Naive B cell (primary cell): ENCODE measurements at places on chromosomes 13 and 19.

DNA sequence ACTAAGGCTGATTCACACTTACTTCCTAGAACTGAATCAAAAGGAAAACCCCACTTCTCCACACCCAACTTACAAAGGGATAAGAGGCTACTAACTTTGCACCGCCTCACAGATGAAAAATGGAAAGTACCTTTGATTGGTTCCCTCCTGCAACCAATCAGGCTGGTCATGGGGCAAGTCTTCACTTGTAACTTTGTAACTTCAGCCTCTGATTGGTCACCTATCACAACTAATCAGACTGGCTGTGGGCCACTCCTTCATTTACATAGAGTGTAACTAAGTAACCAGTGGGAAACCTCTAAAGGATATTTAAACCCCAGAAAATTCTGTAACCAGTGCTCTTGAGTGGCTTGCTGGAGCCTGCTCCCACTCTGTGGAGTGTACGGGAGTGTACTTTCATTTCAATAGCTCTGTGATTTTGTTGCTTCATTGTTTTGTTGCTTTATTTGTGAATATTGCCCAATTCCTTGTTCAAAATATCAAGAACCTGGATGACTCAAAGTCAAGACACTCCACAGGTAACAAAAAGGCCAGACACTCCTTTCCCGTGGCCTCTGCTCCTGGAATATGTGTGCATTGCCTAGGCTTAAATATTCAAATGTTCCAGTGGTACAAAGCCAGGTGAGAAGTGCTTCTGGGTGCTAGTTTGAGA lies 50.5 kb downstream of the RFC3 start:
- peaks cover 11% of the 10 kb centered on the region for H3K36me3 ChIP-seq
- no peak overlapping the region for H3K27ac ChIP-seq

DNA sequence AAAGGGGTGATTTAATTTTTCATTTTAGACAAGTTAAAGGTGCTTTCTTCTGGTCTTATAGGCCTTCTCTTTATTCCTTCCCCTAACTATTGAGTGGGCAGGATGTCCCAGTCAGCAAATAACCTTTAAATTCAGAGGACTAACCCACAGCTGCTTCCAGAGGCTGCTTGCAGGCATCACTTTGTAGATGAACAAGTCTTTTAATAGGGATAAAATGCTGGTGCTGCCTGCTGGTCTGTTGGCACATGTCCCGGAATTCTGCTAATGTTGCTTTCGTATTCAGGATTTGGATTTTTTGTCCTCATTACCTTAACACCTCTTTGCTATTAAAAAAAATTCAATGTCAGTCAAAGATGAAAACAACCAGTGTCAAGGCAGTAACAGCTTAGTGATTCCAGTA lies 132.7 kb upstream of the KL start:
- no peaks in the 10 kb centered on the region for H3K36me3 ChIP-seq
- no peak overlapping the region for H3K27ac ChIP-seq
- H3K27me3 ChIP-seq = peaks cover 5% of the 10 kb centered on the region
- H3K4me1 ChIP-seq = no peaks in the 10 kb centered on the region

- no peak for DNase-seq
- no peak overlapping the region for H3K27ac ChIP-seq
- no peaks in the 10 kb centered on the region for H3K27me3 ChIP-seq
- H3K4me3 ChIP-seq = no peak overlapping the region
Measured at GRCh38 chr13:99717959-99718674, 216.8 kb downstream of the TM9SF2 start.

GRCh38 chr19:2627855-2628254 lies 74.6 kb downstream of the GNG7 start:
- H3K36me3 ChIP-seq = peaks cover 8% of the 10 kb centered on the region
- no peaks in the 10 kb centered on the region for H3K27me3 ChIP-seq
- peak overlapping the region; percentile 99 for H3K27ac ChIP-seq
- peak overlapping the region; percentile 87 for H3K4me3 ChIP-seq
- H3K4me1 ChIP-seq = peaks cover 69% of the 10 kb centered on the region

DNA sequence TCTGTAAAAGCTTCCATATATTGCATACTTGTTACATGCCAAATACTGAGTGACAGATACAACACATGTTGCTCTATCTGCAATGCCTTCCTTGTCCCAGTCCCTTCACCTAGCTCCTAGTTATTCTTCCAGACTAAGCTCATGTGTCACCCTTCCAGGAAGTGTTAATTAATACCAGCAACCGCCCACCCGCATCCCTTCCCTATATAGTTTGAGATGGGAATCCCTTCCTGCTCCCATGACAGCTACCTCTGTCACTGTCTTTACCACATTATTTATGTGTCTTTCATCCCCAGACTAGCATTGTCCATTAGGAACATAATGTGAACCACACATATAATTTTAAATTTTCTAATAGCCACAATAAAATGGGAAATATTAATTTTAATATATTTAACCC lies 49.5 kb upstream of the FRY start:
- DNase-seq = no peak

- peak overlapping the region; percentile 93 for H3K27ac ChIP-seq
- H3K27me3 ChIP-seq = no peaks in the 10 kb centered on the region
- H3K4me1 ChIP-seq = peaks cover 52% of the 10 kb centered on the region
- H3K36me3 ChIP-seq = peaks cover 4% of the 10 kb centered on the region
- peak; percentile 31 for DNase-seq
Measured at GRCh38 chr19:55383279-55384130, 587 bp downstream of the TMEM238 start.

- H3K27ac ChIP-seq = peak overlapping the region; percentile 56
- no peak overlapping the region for H3K4me3 ChIP-seq
- no peak for DNase-seq
- no peaks in the 10 kb centered on the region for H3K4me1 ChIP-seq
- H3K27me3 ChIP-seq = peaks cover 6% of the 10 kb centered on the region
- no peaks in the 10 kb centered on the region for H3K36me3 ChIP-seq
Measured at GRCh38 chr13:114194853-114195252, 15.8 kb downstream of the CFAP97D2 start.

DNA sequence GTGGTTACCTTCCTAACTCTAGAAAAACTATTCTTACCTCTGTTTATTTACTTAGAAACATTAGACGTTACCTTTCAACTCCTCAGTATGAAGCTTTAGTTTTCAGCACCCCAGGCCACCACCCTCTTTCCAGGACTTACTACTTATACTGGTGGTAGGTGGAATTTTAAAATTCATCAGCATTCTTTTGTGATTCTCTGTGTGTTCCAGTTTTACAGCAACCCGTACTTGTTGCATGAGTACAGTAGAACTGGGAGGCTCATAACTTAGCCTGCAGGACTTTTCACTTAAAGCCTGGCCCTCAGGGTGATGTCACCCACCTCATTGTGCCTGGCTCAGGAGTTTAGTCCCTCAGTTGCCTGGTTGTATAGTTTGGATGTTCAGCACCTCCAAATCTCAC lies 49.4 kb upstream of the ALOX5AP start:
- no peak for DNase-seq
- H3K4me1 ChIP-seq = peaks cover 18% of the 10 kb centered on the region
- no peaks in the 10 kb centered on the region for H3K27me3 ChIP-seq
- H3K36me3 ChIP-seq = no peaks in the 10 kb centered on the region

DNA sequence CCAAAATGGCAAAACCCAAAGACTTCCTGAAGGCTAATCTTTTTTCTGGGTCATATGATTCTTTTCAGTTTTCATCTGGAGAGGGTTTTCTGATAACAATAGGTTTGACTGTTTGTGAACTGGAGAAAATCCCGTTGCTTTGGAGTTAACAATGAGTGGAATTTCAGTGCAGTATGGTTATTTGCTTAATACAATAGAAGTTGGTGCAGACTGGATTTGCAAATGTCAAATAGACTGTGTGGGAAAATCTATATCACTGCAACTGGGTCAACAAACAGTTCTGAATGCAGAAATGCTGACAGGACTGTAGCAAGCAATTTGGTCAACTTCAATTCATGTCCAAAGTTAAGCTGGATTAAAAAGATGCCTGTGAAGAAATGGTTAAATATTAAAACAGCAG lies 267.5 kb upstream of the ARGLU1 start:
- DNase-seq = no peak
- H3K4me1 ChIP-seq = no peaks in the 10 kb centered on the region
- no peaks in the 10 kb centered on the region for H3K27me3 ChIP-seq
- H3K27ac ChIP-seq = no peak overlapping the region
- no peaks in the 10 kb centered on the region for H3K36me3 ChIP-seq
- H3K4me3 ChIP-seq = no peak overlapping the region

DNA sequence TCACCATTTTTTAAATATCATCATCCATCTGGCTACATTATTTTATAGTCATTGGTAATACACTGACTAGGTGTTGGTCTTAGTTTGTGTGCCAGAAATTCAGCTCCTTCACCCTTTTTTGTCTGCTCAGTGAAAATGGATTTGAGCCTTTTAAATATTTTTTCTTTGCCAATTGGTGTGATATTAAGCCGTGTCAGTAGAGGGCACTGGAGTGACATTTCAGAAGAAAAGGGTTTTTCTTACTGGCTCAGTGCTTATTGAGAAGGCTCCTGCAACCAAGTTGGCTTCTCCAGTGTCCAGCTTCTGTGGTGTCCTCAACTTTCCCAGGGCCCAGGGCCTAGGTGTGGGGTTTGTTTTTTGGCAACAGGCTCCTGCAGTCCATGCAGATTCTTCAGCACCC lies 546.6 kb downstream of the DACH1 start:
- no peaks in the 10 kb centered on the region for H3K27me3 ChIP-seq
- no peak overlapping the region for H3K27ac ChIP-seq
- no peaks in the 10 kb centered on the region for H3K4me1 ChIP-seq
- no peak for DNase-seq

DNA sequence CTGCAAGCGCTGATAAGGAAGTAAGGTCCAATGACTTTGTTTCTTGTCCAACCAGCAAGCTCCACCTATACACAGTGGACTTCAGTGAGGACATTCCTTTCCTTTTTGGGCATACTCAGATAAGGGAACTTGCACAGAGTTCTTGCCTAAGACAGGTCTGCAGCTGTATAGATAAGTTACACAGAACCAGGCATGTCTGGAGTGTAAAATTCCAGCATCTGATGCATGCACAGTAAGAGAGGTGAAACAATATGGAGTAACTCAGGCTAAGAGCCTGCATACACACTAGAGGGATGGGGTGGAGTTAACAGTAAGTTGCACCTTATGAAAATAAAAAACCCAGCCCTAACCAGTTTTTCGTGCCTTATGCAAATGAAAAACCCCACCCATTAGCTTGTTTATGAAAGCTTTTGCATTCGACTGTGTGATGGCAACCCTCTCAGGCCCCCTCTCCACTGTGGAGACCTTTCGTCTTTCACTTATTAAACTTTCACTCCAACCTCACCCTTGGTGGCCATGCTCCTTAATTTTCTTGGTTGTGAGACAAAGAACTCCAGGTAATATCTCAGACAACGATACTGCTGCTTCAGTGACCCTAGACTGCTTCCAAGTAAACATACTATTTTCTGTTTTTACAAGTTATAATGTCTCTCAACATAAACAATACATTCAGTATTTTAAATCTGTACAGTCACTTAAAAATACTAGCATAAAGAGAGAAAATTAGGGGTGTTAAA lies 2859.0 kb upstream of the PCDH20 start:
- DNase-seq = no peak
- H3K4me1 ChIP-seq = no peaks in the 10 kb centered on the region
- H3K27ac ChIP-seq = no peak overlapping the region
- no peak overlapping the region for H3K4me3 ChIP-seq
- H3K36me3 ChIP-seq = no peaks in the 10 kb centered on the region

GRCh38 chr13:112674412-112675365 lies 15.1 kb upstream of the ATP11A start:
- no peak overlapping the region for H3K27ac ChIP-seq
- peaks cover 17% of the 10 kb centered on the region for H3K27me3 ChIP-seq
- DNase-seq = no peak
- no peaks in the 10 kb centered on the region for H3K4me1 ChIP-seq
- no peak overlapping the region for H3K4me3 ChIP-seq

GRCh38 chr19:36149673-36150406 lies 2.4 kb downstream of the COX7A1 start:
- DNase-seq = no peak
- H3K4me1 ChIP-seq = peaks cover 12% of the 10 kb centered on the region

GRCh38 chr13:50412046-50412617 lies 396.9 kb downstream of the KCNRG start:
- H3K4me1 ChIP-seq = no peaks in the 10 kb centered on the region
- no peak for DNase-seq
- peaks cover 9% of the 10 kb centered on the region for H3K27me3 ChIP-seq
- no peaks in the 10 kb centered on the region for H3K36me3 ChIP-seq

DNA sequence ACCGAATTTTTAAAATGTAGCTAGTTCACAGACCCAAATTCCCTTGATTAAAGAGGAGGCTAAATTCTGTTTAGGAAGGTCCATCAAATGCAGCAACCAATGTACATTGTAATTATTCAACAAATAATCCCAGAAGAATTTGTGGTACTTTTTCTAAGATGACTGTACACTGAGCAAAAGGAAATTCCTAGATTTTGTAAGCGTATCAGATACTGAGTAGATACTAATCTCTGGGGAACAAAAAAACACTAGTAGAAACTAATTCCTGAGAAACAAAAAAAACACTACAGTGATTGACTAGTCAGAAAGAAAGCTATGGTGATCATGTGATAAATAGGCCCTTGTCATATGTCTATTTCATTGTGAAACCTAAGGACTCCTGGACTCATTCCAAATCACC lies 246.1 kb downstream of the PCDH17 start:
- no peaks in the 10 kb centered on the region for H3K4me1 ChIP-seq
- H3K36me3 ChIP-seq = no peaks in the 10 kb centered on the region
- no peak for DNase-seq
- no peaks in the 10 kb centered on the region for H3K27me3 ChIP-seq

DNA sequence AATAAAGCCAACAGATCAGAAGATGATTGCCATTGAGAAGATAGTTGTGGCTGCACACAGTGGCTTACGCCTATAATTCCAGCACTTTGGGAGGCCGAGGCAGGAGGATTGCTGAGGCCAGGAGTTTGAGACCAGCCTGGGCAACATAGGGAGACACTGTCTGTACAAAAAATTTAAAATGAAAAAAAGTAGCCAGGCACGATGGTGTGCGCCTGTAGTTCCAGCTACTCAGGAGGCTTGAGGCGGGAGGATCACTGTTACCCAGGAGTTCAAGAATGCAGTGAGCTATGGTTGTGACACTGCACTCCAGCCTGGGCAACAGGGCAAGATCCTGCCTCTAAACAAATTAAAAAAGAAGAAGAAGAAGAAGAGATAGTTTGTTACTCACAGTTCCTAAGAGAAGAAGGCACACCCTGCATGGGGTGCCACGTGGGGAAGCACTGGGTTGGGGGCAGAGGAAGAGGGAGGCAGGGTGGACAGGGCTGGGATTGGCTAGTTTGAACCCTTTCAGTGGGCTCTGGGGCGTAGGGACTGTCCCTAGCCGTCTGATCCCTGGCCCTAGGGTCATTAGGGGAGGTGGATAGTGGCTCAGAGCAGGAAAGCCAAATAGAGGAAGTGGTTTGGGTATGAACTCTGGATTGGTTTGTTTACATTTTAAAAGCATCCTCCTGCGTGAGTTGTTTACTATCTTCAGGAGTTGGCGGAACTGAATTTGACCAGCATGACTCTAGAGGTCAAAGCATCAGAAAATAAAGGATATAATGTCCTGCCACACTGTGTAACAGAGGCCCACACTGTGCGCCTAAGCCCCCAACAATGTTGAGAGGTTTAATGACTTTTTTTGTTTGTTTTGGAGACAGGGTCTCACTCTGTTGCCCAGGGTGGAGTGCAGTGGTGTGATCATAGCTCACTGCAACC lies 60.5 kb upstream of the MEDAG start:
- no peaks in the 10 kb centered on the region for H3K36me3 ChIP-seq
- no peak for DNase-seq
- H3K27me3 ChIP-seq = peaks cover 6% of the 10 kb centered on the region
- H3K4me1 ChIP-seq = no peaks in the 10 kb centered on the region
- H3K27ac ChIP-seq = no peak overlapping the region
